ENCODE measurements at places on chromosomes 5 and 9.

DNA sequence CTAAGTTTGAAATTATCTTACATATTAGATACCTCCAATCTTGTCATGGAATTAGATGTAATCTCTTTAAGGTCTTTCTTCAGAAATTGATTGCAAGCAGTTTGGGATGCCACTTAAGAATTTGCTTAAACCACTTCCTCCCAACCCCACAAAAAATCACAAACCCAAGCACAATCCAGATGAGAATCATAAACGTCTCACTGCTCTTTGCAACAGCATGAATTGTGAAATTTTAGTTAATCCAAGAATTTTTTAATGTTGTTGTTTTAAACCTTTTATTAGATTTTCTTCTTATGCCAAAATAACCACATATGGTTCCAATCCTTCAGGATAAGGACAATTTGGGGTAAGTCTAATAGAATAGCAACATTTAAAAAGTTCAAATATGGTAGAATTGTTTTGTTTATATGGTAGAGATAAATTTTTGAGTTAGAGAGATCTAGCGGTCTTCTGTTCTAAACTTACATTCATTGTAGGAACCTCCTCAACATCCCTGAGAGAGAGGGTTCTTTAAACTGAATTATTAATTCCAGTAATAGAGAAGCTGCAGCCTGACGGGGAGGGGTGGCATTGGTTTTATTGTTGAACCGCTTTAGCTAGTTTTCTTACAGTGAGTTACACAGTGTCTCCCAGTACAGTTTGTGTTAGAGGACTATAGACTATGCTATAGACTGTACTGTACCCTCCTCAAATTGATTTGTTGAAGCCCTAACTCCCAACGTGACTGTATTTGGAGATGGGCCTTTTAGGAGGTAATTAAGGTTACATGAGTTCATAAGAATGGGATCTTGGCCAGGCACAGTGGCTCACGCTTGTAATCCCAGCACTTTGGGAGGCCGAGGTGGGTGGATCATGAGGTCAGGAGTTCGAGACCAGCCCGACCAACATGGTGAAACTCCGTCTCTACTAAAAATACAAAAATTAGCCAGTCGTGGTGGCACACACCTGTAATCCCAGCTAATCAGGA, 24.8 kb upstream of the IL6ST start:
- no peak for DNase-seq

DNA sequence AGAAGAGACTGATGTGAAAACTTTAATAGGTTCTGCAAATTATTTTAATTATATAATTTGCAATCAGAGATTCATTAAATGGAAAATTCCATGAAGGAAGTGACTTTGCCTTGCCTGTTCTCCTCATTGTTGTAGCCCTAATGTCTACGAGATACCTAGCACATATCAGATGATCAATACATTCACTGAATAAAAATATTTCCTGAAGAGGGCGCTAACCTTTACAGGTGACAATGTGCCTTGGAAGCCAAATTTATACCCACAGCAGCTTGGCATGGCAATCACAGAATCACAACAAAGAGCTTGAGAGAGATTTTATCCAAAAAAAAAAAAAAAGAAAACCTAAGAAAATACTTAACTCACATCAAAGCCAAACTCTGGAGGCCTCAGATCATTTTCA, 17.4 kb downstream of the HAUS6 start:
- DNase-seq, result no peak

DNA sequence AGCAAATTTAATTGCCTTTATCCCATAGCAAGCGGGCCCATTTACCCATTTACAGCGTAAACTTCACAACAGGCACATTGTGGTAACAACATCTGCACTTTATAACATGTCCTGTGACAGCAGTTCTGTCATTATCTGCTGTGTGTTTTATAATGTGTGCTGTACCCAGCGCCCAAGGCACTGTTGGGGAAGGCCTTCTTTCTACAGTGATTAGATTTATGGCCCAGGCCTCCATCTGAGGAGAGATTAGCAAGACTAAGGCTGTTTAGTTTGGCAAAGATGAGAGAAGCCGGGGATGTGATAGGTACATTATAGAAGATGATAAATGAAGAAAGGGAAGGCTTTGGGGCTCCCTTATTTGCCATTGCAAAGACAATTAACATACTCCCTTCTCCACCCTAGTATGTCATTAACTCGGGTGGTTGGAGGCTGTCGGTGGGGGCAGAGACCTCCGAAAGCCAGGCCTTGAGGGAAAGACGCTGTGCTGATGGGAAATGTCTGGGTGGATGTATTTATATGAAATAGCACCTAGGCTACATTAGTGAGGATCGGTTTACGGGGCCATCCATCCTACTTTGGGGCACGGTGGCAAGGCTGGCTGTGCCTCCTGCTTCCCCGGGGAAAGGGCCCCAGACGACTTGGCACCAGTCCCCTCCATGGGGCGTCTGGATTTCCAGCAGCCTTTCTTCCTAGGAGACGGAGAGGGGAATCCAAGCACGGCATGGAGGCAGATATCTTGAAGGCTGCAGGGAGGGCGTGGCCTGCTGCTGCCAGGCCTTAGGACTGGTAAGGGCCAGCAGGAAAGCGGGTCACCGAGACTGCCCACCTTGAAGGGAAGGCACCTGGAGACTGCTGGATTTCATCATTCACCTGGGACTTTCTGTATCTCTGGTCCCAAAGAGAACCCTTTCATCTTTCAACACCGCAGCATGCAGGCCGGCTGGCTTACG, 64.3 kb upstream of the PTCH1 start:
- no peak for DNase-seq

GRCh38 chr5:14728459-14728938, 64.0 kb downstream of the OTULIN start:
- no peak for DNase-seq

- DNase-seq, result no peak
Observed at GRCh38 chr5:158911693-158912363, 187.9 kb downstream of the EBF1 start.

- DNase-seq, result no peak
Observed at GRCh38 chr5:989961-990530, 18.6 kb upstream of the NKD2 start.

DNA sequence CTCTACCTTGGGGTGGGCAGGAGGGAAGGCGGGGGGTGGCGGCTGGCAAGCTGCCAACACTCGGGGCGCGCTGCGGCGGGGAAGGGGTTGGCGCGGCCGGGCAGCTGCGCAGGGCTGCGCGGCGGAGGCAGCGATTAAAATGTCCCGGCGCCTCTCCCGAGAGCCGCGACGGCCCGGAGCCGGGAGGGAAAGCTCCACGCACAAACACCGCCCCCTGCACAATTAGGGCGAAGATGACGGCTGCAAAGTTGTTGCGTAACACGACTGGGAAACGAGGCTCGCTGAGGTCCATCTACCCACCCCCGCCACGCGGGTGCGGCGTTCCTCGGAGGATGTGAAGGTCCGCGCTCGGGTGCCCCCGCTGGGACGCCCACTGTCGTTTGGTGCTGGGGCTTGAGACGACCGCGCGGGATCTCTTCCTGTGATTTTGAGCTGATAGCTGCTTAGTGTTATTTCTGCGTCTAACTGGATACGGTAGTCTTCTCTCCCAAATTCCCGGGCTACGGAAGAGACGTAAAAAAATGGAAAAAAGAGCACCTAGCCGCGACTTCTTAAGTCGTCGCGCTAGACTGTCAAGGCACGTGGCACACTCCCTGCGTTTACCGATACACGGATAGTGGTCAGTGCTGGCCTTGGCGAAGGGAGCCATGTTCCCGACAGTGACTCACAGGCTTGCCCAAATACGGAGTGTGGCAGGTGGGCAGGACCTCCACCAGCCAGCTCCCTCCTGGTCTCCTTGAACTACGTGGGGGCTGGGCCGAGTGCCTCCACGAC, 958 bp upstream of the NFIL3 start:
- DNase-seq, result no peak

GRCh38 chr5:143533475-143533874, 130.0 kb upstream of the NR3C1 start:
- no peak for DNase-seq

DNA sequence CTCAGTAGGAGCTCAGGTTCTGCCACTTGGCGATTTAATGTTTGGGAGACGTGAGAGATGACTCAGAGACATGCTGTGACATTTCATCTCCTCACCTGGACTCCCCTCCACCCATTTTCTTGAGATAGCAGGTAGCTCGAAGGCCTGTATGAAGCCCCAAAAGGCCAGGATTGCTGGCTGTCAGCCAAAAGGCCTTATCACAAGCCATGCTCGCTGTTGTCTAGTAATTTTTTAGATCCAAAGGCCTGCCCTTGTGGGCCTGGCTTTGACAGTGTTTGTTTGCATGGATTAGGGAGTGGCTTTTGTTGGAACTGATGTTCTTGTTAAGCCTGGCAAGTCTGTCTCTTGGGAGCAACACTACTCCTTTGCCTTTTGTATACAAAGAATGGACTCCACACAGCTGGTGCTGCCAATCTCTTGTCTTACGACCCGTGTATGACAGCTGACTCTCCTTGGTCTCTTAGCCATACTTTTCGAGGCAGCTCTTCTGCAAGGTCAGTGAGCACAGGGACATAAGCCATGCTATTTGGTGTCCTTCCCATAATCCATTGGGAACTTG, 22.7 kb downstream of the CAVIN4 start:
- no peak for DNase-seq

- DNase-seq, result no peak
Observed at GRCh38 chr9:137521405-137521985, 28.7 kb downstream of the PNPLA7 start.

DNA sequence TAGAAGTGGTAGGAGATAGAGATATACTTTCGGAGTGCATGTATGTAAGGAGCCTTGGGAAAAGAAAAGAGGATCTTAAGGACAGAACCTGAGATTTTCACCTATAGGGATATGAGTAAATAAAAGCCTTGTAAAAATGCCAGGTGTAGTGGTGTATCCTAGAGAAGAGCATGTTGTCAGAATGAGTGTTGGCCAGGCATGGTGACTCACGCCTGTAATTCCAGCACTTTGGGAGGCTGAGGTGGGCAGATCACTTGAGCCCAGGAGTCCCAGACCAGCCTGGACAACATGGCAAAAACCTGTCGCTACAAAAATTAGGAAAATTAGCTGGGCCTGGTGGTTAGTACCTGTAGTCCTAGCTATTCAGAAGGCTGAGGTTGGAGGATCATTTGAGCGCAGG, 76.0 kb downstream of the IPO11 start:
- no peak for DNase-seq

- DNase-seq, result no peak
Observed at GRCh38 chr9:85702191-85702590, 39.6 kb downstream of the AGTPBP1 start.

GRCh38 chr5:161709239-161709638, 23.7 kb downstream of the GABRA6 start:
- no peak for DNase-seq

DNA sequence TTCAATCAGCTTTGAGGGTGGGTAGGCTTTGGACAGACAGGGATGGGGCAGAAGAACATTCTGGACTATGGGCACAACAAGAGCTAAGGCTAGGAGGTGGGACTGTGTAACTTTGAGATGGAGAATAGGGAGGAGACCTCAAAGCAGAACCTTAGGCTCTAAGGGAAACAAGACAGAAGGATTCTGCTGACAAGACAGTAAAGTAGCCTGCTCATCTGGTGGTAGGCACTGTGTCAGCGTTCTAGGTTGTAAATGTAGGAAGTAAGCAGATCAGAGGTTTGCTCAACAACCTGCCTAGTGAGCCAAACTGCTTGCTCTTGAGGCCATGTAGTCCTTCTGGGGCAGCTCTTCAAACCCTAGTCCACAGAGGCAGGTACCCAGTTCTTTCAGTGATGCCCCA, 15.0 kb upstream of the IL12B start:
- DNase-seq, result no peak

- no peak for DNase-seq
Observed at GRCh38 chr5:1329111-1329579, 15.8 kb downstream of the CLPTM1L start.

GRCh38 chr9:135130207-135130976, 42.9 kb downstream of the OLFM1 start:
- DNase-seq, result no peak

GRCh38 chr5:100780376-100780870, 122.7 kb downstream of the ST8SIA4 start:
- DNase-seq, result no peak

- no peak for DNase-seq
Observed at GRCh38 chr5:39946356-39947045, 521.7 kb upstream of the DAB2 start.

GRCh38 chr5:171895081-171895480, 109.5 kb downstream of the SMIM23 start:
- no peak for DNase-seq

DNA sequence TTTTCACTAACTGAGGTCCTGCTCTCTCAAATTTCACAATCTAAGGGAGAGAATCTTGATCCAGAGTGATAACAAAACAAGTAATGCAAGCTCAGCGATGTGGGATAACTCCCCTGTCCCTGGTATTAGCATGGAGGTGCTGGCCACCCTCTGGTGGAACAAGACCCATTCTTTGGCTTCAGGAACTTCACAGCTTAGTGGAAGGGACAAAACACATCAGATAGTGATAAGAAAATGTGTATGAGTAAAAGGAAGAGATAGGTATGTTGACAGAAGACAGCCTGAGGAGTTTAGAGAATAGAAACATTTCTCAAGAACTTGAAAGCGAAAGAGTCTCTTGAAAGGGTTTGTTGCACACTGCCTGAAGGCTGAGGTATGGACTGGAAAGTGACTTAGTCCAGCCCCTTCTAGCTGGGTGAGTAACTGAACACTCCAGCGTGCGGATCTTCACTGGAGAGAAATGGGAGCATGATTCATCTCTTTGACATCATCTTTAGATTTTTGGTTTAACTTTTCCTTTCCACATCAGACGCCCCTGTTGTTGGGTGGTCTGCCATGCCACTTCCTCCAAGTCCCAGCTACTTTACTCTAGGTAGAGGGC, 25.4 kb upstream of the ZSWIM6 start:
- DNase-seq, result no peak

DNA sequence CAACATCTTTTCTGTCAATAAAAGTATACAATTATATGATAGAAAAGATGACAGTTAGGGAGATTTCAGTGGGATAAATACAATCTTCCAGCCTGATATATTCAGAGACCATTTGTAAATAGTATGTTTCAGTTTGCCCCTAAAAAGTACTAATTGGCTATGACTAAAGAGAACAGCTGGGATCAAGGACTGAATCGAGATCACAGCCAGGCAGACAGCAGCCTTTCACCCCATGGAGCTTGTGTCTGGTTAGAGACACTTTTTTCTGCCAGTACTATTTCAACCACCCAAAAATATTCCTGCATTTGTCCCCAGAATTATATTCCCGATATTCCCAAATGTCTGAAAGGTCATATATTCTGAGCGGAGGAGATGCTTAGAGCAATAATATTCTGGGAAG, 577.3 kb upstream of the TLE4 start:
- no peak for DNase-seq

DNA sequence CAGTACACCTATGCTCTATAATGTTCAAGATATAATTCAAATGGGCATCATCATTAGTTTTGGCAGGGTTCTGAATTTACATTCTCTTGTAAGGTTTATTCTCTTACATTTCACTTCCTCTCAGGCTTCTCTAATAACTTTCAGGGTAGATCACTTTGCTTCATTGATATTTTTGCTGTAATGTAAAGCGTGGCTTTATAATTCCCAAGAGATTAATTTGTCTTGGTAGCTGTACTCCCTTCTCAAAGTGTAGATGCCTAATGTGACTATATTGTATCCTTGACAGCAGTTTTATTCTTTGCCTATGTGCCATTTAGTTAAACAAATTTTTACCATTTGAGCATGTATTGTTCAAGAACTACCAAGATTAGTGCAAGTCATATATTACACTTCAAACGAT, 889.1 kb downstream of the TAF11L14 start:
- no peak for DNase-seq

GRCh38 chr9:30058463-30058862, 2326.0 kb upstream of the ACO1 start:
- no peak for DNase-seq

Measured in central memory CD8-positive, alpha-beta T cell (primary cell).